ENCODE measurements at places on chromosomes 12 and 14. TPM values are rescaled to one million over a fixed set of nuclear protein-coding genes. Genes with fewer than 3 reads are reported as not detected.
A peak's percentile ranks its signal among the peaks of the same experiment; 100 is the strongest.

DNA sequence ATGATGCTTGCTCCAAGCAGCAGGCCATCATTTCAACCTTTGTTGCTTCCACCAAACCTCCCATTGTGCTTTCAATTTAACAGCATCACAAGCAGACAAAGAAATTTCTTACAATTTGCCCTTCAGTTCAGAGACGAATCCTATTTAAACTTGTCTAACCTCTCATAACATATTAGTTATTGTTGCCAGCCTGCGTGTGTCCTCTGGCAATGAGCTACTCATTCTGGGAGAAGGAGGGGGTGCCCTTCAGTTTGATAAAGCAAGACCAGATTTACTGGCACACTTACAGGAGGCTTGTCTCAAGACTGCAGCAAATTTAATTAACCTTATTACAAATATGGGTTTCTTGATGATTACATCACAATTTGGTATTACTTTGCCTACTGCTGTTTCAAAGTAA, 203.6 kb upstream of the SOX5 start:
- DNase-seq = no peak

DNA sequence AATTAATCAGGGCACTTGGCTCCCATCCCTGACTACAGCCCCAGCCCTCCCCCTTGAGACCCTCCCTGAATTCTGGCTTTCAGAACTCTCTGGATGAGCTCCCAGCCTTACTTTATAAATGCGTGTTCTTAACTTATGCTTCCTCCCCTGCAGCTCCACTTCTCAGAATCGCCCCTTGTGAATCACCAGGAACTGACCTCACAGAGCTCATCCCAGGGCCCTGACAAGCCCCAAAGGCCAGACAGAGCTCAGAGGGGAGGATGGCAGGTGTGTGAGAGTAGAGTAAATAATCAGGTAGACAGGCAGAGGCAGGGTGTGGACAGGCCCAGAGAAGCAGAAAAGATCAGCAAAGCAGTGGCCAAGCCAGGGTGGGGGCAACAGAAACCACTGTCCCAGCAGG, 68.2 kb upstream of the FOXN3 start:
- no peak for DNase-seq

DNA sequence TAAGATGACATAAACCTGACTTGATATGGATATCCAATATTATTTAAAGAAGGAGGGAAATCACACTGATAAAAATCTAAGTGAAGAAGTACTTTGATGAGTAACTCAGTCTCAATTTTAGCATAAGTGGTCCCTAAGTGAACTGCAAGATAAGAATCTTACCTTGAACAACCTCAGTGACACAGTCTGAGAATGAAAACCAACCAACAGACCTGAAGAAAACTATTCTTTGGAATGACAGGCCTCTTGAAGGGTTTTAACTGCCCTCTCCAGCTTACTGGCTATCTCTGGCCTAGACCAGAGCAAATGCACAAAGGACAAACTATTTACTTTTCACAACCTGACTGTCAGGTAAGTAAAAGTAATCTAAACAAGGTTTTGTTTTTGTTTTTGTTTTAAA, 44.7 kb downstream of the CPM start:
- DNase-seq = no peak

DNA sequence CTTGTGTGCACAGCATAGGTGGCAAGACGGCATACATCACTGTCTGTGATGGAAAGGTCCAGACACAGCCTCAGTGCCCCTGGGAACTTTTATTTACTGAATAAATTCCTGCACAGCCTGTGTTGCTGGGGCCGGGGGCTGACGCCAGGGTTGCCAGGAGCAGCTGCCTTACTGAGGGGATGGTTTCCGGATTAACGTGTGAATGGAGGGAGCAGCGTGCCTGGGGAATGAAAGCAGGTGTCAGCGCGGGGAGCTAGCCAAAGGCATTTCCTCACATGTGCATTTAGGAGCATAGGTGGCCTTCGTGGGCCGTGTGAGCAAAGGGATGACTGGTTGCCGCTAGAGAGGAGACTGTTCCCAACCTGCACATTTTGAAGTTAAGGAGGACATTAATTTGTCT, 41.6 kb downstream of the SFSWAP start:
- no peak for DNase-seq

- DNase-seq = no peak
Measured at GRCh38 chr12:110193196-110193595, 69.0 kb downstream of the IFT81 start.

Gene YEATS4
- 8.9 TPM for total RNA-seq

Gene SLC5A8
- not detected for total RNA-seq

DNA sequence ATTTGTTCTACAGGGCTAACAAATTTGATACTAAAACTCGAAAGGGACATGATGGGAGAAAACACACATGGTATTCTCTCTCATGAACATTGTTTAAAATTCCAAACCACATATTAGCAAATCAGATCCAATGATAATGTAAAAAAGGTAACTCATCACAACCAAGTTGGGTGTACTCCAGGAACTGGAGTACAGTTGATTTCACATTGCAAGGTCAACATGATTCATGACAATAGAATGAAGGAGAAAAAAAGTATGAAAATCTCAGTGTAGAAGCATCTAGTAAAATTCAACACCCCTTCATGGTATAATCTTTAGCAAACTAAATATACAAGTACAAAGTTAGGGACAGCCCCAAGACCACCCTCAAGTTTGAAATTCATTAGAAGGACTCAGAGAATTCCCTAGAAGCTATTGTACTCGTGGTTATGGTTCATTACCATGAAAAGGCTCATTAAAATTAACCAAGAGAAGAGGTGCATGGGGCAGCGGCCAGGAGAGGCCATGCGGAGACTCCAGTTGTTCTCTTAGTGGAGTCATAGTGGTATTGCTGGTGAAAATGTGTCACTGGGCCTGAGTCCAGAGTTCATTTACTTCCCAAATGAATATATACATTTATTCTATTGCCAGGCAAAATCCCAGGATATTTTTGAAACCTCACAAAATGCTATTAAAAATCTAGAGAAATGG, 3.1 kb upstream of the CDCA4 start:
- no peak for DNase-seq

- DNase-seq = no peak
Measured at GRCh38 chr12:94203796-94204195, 55.4 kb downstream of the PLXNC1 start.

- peak; percentile 97 for DNase-seq
Measured at GRCh38 chr12:47963340-47964040, at the start of gene TMEM106C. TSS of gene TMEM106C (plus strand) at chr12:47963596. CDS start at chr12:47964237, 641 bp downstream.

- no peak for DNase-seq
Measured at GRCh38 chr12:75545636-75546035, 34.2 kb upstream of the KRR1 start.

DNA sequence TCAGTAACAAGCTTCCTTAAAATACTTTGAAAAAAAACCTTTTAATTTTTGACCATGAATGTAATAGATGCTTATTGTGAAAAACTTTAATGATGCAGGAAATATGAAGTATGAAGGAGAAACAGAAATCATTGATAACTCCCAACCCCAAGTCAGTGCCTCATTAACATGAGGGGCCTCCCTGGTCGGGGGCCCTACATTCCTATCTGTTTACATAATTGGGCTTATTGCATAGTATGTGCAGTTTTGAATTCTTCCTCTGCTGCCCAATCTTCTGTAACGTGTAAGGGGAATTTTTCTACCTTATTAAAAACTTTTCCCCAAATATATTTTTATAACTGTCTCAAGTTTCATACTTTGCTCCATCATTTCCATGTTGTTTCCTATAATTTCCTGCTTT, 63.0 kb downstream of the SLC25A47 start:
- DNase-seq = no peak

GRCh38 chr12:131208425-131208824, 254.7 kb downstream of the ADGRD1 start:
- DNase-seq = no peak

Gene TMPRSS12
- not detected for total RNA-seq

DNA sequence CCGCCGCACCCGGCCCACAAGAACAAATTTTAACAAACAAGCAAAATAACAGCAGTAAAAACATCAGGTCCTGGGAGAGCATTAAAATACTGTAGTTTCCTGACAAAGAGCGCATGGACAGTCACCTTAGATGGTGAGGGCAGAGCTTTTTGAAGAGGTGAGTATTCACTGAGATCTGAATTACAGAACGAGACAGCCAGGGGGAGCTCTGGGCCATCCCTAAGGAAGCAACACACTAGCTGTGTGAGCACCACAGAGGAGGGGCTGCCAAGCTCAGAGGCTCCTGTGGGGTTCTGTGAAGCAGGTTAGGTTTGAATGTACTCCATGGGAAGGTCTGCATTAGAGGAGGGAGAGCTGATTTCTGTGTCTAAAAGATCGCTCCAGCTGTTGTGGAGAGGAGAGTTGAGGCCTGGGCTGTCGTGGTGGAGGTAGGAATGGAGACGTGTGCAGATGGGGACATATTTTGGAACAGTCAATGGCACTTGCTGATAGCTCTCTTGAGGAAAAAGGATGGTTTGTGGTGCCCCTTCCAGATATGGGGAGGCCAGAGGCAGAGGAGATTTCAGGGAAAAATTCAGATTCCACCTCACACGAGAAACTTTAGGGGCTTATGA, 72.9 kb downstream of the TRAFD1 start:
- peak; percentile 72 for DNase-seq

Gene NFE2
- 0.28 TPM for total RNA-seq

Gene HCAR3
- total RNA-seq = not detected

DNA sequence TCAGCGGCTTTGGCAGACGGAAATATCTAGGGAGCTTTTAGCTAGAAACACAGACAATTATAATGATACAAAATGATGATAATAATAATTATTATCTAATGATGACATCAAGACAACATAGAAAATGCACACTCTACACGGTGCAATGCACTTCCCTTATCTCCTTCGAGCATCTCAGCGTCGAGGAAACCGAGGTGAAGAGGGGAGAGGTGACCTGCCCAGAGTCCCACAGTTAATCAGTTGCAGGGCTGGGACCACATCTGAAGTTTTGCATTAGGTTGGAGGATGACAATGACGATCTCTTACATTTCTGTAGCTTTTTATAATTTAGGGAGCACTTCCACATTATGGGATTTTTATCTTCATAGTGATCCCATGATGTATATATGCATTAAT, 130.2 kb downstream of the PAPOLA start:
- no peak for DNase-seq

Gene OTUB2
- total RNA-seq = 0.11 TPM

Gene KRT6A
- not detected for total RNA-seq

DNA sequence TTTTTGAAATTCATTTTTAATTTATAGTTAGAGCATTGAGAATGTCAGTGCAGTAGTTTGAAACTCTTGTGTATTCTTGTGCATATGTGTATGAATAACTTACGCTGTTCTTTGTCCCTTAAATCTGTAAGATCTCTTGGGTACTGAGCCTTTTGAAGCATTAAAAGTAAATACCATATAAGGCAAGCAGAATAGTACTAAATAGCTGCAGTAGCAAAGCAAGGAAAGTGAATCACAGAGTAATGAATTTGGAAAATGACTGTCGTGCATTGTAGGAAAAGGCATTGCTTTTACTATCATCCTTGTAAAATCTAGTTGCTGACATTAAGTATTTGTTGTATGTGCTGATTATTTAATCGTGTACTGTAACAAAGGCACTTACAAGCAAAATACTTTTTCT, 12.1 kb downstream of the CNOT2 start:
- DNase-seq = no peak

DNA sequence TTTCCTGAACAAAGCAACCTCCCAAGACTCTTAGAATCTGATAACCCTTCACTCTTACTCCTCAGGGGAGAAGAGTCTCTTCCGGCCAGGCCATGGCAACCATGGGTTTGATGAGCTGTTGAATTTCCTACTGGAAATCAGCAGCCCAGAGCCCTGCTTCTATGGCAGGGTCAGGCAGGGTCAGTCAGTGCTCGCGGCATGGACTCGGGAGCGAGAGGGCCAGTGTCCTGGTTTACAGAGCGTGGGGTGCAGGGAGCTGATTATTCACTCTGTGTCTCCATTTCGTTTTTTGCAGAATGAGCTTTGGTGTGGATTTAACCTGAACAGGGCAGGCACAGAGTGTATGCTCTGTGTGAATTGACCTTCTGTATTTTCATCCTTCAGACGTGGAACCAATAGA, 340.6 kb upstream of the SFSWAP start:
- no peak for DNase-seq

DNA sequence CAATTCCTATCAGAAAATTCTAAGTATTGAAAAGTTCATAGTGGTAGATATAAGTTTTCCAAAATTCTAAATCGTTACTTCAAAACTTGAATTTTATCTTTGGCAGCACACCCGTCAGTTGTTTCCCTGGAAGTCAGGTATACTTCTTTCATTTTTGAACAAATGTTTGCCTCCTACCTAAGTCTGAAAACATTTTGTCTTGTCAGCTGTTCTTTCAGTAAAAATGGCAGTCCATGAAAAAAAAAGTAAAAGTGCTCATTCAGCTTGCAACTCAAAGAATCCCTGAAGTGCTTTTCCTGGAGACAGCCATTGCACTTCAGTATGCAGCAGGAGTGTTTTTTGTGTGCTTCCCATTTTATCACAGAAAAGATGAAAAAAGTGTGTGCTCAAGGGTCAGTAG, 130.1 kb upstream of the NEDD1 start:
- no peak for DNase-seq

Data from right cardiac atrium (tissue), 5 donors.